SW480 (cell line): ENCODE measurements at places on chromosomes 11 and 22.

GRCh38 chr22:37726241-37726887, 29.5 kb downstream of the TRIOBP start:
- DNase-seq, result no peak

- no peak for DNase-seq
These were observed 82.9 kb downstream of the PIWIL4 start for GRCh38 chr11:94649964-94650623.

DNA sequence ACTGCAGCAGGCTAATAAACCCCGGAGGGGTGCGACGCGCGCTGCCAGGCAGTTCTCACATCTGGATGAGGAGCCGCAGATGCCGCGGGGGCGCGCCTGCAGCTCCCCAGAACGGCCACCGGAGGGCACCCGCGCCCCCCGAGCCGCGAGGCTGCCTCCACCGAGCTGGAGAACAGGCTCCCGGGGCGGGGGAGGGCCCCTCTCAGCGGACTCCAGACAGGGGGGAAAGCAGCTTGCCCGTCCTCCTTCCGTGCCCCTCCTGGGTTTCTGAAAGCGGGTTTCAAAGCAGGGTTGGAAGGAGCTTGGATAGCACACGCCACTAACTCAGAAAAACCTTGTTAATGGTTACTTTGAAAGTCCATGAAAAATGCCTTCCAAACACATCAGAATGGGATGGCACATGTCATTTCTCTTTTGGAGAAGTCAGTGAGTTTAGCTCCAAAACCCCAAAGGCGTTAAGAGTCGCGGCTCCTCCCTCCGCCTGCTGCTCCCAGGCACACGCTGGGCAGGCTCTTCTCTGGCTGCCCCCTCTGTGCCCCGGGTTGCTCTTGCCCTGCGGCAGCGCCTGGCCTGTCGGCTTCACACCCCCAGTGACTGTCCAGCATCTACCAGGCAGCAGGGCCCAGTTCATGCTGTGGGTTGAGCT, 317.8 kb downstream of the NTM start:
- peak; percentile 20 for DNase-seq

DNA sequence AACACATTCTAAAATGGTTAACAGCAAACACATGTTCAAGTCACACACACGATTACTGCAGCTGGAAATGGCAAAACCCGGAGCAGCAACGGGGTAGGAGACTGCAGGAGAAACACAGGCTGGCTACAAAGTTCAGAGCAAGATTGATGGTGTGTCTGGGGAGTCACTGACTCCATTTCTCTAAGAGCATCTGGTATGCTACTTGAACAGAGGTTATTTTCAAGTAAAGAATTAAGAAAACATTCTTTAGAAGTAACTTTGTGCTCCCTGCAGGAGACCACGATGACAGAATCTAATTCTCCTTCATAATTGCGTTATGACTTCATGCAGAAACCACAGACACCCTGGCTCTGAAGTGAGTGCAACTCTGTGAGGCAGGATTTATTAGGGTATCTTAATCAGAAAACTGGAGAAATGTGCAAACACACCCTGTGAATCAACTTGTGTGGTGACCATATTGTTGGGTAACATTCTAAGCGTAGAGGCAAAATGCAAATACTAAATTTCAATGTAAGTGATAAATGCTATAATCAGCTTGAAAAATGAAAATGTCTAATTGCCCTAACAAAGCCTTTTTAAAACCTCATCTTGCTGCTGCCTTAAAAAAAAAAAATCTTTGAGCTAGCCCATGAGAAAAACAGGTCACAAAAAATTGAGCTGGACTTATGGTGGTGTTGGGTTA, 303.0 kb downstream of the CADM1 start:
- DNase-seq, result no peak

- DNase-seq, result no peak
These were observed 200.2 kb downstream of the PGR start for GRCh38 chr11:100929377-100929776.

DNA sequence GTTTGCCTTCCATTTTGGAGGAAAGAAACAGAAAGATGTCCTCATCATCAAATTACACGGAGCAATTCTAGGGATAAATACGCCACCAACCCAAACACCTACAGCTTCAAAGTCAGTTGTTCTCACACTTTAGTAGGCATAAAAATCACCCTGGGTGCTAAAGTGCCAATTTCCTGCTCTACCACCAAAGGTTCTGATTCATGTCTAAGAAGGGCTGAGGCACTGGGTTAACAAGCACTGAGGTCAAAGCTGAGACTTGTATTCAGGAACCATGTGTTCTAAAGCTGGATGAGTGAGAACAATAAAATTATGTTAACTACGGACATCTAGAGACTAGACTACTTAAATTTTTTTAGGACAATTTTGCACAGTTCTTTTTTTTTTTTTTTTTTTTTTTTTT, 127.6 kb downstream of the MPPED2 start:
- DNase-seq, result no peak

GRCh38 chr11:2911088-2911784, 18.0 kb downstream of the PHLDA2 start:
- DNase-seq, result no peak

DNA sequence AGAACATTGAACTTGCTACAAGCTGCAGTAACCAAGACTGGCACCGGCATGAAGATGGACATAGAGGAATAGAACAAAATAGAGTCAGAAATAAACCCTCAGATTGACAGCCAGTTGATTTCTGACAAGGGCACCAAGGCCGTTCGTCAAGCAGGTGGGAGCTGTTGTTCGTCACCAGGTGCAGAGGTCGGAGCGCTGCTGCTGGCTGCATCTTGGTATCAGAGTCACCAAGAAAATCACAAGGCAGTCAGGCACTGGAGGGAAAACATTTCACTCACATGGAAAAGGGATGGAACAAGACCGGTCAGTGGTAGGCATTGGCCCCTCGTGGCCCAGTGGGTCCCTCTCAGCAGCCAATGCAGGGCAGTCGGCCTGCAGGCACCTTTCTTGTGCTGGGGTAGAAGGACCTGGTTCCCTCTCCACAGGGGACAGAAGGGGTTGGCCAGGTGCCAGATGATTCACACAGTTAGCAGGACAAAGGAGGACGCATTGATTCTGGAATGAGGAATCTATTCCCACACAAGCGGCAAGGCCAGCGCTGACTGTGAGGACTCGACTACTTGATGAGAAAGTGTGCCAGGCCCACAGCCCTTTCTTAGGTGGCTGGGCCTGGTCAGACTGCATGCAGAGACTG, 115.8 kb upstream of the FGF3 start:
- DNase-seq, result peak; percentile 65

DNA sequence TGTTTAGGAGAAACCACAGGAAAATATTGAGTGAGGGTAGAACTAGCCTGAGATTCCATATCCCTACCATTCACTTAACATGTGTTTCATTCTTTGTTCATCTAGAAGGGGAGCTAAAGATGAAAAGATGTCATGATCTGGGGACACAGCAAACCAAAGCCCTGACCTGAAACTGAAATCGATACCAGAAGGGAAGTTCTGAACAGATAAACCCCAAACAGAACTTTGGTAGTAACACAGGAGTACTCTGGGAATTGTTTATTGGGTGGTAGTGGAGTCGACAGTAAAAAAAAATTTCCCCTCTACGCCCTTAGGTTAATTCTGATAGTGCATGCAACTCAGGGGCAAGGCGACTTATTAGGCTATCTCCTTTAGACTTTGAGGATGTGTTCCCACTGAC, 27.2 kb downstream of the OR2AT4 start:
- no peak for DNase-seq

DNA sequence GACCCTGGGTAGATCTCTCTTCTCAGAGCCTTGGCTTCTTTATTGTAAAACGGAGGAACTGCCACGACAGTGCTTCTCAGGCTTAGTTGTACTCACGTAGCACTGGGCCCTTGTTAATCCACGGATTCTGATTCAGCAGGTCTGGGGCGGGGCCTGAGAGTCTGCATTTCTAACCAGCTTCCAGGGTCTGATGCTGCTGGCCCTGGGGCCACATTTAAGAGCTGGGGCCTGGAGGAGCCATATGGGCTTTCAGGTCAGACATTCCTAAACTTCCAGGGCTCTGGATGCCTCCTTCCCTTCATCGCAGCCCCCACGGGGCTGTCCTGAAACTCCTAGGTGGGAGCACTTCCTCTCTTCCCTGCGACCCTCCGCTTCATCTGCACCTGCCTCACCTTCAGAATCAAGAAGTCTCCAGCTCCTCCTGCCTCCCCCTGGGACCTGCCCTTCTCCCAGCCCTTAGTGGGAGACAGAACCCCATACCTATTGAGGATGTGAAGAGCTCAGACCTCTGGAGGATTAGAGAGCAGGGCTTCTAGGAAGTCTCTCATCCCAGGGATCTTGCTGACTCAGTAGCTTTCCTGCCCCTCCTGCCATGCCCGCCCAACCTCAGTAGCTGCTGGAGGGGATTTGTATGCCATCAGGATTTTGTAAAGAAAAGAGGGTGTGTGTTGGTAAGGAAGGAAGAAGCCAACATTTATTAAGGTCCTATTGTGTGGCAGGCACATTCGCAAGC, 92.5 kb downstream of the LRRC32 start:
- DNase-seq, result no peak

GRCh38 chr11:44226945-44227344, 83.0 kb downstream of the ALX4 start:
- DNase-seq, result no peak

GRCh38 chr22:49790912-49791311, 36.8 kb downstream of the BRD1 start:
- no peak for DNase-seq

DNA sequence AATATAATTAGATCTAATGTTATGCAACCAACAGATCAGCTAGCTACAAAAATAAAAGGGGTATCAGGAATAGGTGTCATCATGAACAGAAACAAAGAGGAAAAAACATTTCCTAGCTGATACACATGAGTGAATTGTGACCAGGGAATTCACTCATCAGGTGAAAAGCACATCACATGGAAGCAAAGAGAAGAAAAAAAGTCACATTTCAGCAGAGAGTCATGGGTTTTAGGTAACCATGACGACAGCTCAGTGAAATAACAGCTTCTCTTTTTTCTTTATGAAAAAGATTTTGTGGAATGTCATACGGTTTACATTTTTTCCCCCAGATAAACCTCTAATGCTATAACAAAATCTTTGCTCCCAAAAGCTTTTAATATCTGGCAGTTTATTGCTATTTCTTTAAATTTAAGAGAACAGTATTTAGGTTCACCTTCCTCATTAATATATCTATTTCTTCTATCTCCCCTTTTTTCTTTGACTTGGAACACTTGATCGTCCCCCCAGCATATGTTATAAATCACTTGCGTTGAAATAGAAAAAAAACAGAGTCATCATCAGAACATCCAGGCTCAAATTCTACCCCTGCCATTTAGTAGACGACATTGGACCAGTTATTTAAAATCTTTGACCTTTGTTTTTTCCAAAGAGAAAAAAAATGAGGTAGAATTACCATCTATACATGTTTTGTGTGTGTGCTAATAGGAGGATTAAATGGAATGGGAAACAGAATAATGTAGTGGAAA, 5.3 kb downstream of the TYR start:
- no peak for DNase-seq

GRCh38 chr11:134677397-134677822, 265.4 kb upstream of the B3GAT1 start:
- no peak for DNase-seq

GRCh38 chr22:36758792-36759271, 17.1 kb downstream of the IFT27 start:
- no peak for DNase-seq

GRCh38 chr11:11740073-11740702, 101.6 kb upstream of the USP47 start:
- no peak for DNase-seq

DNA sequence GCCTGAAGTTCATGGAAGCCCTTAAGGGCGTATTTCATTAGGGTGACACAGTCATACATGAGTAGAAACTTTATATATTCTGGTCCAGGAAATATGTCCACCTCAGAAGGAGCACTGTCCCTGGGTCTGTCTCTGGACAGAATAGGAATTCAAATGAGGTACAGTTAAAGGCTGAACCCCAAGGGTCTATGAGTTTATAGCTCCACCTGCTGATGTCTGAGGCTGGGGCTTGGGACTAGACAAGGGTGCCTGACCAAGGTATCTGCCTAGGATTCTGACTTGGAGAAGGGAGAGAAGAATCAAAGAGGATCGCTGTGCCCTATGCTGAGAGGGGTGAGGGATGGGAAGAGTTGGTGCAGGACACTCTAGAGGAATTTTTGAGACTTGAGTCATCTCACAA, 14.9 kb downstream of the HEPHL1 start:
- no peak for DNase-seq

- peak; percentile 5 for DNase-seq
These were observed 165.0 kb downstream of the SOX6 start for GRCh38 chr11:16191212-16191867.

DNA sequence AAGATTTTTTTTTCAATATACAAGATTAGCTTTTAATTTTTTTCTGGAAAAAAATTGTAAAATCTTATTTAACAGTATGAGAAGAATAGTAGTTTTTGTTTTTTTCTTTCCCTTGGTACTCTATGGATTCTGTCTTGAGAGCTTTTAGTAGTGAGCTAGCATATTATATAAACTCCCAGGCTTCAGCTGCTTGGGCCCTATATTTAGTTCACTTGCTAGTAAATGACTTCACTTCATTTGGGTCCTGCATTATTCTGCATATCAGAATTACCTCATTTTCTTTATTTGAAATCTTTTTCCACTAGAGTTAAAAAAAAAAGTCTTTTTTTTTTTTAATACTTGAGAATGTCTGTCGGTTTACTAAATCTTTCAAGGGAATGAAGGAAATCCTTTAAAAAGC, 33.1 kb downstream of the HIPK3 start:
- no peak for DNase-seq

DNA sequence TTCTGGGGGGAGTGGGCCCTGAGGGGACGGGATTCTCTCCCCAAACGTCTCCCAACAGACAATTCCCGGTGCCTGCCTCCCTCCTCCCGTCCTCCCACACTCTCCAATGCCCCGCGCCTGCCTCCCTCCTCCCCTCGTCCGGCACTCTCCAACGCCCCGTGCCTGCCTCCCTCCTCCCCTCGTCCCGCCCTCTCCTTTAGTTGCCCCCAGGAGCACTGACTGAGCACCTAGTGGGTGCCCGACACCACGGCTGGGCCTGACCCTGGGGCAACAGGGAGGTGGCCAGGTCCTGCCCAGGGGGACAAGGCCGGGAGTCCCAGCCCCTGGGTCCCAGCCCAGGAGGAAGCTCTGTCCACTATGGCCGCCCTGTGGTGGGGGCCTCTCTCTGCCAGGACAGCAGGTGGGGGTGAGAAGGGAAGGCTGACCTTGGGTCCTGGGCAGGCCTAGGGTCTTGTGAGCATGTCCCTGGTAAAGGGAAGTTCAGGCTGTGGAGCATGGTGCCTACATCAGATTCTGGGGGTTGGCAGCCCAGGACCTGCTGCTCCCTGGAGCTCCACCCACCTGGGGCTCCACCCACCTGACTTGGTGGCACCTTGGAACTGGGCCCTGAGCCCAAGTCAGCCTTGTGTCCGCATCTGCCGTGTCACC, 942.3 kb downstream of the BRD1 start:
- no peak for DNase-seq

DNA sequence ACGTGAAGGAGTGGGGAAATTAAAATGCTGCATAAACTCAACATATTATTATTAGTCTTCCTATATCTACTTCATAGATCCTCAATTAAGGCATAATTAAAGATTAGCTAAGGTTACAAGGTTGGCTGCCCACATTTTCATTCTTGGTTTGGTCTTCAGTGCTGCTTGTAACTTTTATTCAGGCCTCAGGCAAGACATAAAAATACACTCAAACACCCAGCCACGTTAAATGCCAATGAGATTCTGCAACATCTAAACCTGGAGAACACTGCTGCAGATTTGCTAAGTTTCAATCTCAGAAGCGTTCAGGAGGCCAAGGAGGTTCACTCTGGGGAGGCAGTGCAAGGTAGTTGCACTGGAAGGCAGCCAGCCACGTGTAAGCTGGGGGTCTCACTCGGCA, 358.7 kb upstream of the NARS2 start:
- DNase-seq, result no peak

GRCh38 chr22:50167689-50168489, 2.6 kb upstream of the PANX2 start:
- DNase-seq, result no peak

GRCh38 chr11:104798789-104799188, 99.5 kb downstream of the CASP12 start:
- DNase-seq, result no peak
